ENCODE measurements at places on chromosomes 11 and 22.

GRCh38 chr11:65445604-65446445, 23.2 kb downstream of the NEAT1 start:
- no peak for DNase-seq

- no peak for DNase-seq
These were observed 44.7 kb downstream of the CACNG2 start for GRCh38 chr22:36658900-36659299.

- no peak for DNase-seq
These were observed 182.3 kb downstream of the TENM4 start for GRCh38 chr11:79258576-79258975.

- DNase-seq: no peak
These were observed 39.0 kb downstream of the IL18BP start for GRCh38 chr11:72037554-72038311.

- no peak for DNase-seq
These were observed 2.6 kb downstream of the KCNC1 start for GRCh38 chr11:17736930-17737817.

DNA sequence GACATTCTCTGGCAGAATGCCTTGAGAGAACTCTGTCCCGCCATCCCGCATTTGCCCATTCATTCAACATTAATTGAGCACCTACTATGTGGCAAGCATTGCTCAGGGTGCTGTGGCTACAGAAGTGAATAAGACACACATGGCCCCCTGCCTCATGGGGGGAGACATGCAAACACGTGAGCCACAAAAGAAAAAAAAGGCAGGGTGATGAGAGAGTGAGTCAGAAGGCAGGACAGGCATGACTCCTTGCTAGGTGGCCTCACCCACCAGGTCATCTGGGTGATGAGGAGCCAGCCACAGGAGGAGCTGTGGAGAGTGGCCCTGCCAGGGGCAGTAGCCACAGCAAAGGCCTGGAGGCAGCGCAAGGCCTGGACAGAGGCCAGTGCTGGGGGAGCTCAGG, 4.9 kb downstream of the CHRM4 start:
- no peak for DNase-seq

DNA sequence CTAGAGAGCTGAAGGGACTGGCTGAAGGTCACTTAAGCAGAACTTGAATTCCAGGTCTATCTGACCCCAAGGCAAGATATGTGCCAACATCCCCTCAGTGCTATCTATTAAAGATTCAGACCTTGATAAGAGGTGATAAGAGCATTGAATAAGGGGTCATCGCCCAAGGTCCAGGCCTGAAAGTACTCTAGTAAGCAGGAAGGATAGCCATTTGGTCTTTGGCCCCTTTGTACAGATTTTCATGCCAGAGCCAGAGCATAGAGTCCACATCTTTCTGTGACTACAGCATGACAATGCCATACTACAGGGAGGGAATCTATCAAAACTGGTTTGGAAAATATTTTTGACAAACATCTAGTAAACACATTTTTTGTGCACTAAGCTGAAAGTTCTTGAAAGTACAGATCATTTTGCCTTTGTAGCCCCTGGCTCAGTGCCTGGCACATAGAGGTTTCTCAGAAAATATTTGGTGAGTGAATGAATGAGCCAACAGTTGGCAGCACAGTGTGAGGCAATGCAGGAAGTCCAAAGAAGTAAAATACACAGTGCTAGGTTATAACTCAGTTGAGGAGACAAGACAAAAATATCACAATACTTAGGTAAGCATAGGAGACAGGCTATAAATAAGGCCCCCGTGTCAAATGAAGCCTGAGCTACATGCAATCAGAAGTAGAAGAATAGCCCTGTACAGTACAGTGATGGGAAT, 15.1 kb upstream of the RRAS2 start:
- DNase-seq: no peak

DNA sequence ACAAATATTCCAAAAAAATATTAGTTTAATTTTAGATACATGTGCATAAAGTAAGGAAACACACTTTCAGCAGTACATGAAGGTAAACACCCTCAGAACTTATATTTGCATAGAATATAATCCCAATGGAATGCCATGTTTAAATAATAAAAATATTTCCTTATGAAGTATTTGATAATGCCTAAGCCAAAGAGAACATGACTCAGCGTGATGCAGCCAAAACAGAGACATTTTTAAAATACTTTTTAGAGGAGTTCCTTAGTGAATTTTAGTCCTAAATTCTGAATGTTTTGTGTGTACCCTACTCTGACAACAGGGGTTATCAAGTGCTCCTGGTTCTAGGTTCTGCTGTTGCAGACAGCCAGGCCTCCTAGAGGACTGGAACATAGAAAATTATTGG, 39.1 kb upstream of the POU2AF2 start:
- no peak for DNase-seq

- no peak for DNase-seq
These were observed 8.0 kb downstream of the B4GALNT4 start for GRCh38 chr11:377174-377865.

DNA sequence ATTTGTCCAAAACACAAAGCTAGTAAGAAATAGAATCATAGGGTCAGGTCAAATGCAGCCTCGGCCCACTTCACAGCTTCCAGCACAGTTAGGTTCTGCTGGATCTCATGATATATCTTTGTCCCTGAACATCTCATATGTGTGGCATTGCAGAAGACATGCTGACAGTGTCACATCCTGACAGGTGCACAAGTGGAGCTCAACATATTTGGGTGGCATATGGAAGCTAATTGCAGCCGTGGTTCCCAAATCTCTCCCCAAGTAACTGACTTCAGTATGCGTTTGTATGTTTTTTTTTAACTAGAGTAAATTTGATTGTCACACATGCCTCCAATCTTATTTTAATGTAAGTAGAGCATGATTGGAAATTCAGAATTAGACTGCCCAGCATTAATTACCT, 33.4 kb downstream of the NAV2 start:
- no peak for DNase-seq

DNA sequence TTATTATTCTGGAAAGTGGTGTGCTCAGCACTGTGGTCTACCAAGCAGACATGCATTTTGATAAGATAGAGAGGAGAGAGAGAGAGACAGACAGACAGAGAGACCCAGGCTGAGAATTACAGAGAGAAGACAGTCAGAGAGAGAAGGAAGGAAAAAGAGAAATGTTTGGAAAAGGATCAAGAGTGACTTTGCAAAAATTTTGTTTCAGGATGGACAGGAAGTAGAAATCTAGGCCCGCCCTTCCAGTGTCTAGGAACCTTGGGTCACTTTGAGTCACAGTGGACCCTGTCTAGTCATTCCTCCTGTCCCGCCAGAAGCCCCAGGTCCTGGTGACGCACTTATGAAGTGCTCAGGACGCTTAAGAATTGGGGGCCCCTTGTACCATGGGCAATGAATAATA, 166.7 kb downstream of the ST3GAL4 start:
- DNase-seq: no peak

- DNase-seq: no peak
These were observed 621.5 kb upstream of the B3GAT1 start for GRCh38 chr11:135033540-135033939.

DNA sequence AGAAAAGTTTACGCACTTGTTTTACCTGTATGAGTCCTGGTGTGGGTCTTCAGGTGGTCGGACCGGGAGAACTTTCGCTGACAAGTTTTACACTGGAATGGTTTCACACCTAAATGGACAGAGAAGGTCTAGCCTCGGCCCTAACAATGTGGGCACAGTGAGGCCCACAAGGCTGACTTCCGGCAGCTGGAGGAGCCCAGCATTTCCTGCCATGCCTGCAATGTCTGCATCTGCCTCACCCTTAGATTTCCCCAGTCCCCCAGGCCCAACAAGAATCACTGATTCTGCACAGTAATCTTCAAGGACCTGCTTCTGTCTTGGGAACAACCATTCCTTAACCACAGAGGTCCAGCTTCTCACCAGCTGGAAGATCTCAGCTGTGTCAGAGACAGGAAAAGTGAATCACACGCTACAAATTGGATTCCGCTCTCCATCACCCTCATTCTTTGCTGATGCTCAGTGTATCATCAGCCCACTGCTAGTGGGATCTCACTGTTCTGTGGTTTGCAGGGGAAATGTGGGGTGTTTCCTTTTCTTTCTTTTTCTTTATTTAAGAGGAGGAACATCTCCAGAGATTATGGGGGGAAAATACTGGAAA, 43.3 kb downstream of the WT1 start:
- DNase-seq: no peak

DNA sequence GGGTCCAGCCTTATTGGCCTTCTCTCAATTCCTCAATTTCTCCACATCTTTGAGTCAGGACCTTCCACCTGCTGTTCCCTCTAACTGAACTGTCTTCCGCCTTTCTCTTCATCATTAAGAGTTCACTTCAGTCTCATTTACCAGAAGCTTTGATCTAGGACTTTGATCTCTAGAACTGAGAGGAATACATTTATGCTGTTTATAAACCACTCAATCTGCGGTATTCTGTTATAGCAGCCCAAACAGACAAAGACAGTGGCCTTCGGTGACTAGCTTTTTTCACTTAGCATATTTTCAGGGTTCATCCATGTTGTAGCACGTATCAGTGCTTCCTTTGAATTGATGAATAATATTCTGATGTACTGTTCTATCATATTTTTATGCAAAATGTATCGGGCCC, 10.5 kb downstream of the CLPB start:
- no peak for DNase-seq

GRCh38 chr22:20624161-20624616, 116.8 kb downstream of the MED15 start:
- DNase-seq: no peak

DNA sequence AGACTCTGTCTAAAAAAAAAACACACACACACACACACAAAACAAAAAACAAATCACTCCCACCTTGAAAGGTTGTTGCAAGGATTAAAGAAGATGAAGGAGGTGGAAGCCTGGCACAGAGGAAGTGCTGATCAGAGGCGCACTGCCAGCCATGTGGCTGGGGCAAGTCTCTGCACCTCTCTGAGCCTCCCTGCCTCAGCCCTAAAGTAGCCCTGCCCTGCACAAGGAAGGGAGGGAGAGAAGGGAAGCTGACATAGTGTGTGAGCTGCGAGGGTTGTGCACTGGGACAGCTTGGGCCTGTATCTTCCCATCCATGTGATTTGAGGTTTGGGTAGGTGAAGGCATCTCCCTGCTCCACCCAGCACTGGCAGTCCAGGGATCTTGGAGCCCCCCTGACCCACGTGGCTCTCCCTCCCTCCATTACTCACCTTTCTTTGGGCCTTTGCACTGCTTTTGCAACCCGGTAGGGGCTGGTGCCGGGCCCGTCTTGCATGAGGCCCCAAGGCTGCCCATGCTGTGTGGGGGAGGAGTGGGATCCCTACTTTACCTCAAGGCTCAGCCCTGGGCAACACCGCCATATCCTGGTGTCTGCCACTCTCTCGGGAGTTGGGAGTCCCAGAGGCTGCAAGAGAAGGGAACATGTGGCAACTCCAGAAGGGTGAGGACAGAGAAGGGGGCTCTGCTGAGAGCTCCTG, 30.5 kb downstream of the IFT27 start:
- DNase-seq: no peak

GRCh38 chr11:27209562-27210005, 153.4 kb downstream of the CCDC34 start:
- no peak for DNase-seq

DNA sequence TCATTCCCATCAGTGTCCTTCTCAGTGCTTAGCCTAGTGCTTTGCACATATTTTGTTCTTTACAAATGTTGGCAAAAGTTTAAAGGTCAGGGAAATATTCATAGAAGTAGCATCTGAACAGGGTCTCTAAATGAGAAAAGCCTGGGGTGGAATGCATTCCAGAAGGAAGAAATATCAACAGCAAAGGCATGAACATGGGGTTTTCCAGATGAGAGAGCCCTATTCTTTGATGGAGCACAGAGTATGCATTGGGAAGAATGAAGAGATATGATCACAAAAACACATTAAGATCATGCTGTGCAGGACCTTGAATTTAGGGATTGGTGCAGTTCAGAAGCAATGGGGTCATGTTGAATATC, 140.2 kb downstream of the SNX19 start:
- no peak for DNase-seq

DNA sequence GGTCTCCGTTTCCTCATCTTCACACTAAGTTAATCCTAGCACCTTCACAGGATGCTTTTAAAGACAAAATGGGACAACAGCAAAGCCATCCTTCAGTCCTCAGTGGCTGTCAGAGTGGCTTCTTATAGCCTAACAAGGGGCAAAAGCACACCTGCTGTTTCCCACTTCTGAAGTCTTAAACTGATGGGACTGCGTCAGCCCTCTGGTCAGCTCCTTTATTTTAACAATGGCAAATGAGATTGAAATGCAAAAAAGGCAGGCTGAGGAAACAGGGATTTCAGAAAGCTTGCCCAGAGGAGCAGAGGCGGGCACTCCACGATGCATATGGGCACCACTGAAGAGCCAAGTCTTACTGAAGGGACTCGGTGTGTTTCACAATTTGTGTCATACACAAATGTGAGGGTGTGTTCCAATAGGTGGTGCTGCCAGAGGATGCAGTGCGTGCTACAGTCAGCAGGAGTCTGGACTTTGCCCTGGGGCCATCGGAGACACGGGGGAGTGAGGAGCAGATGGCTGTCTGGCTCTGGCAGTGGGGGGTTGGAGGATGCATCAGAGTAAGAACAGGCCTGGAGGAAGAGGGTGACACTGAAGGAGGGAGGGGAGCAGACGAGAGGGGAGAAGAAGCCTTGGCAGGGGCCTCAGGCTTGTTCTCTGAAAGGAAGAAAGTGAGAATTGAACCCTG, 47.3 kb downstream of the TENM4 start:
- DNase-seq: no peak

DNA sequence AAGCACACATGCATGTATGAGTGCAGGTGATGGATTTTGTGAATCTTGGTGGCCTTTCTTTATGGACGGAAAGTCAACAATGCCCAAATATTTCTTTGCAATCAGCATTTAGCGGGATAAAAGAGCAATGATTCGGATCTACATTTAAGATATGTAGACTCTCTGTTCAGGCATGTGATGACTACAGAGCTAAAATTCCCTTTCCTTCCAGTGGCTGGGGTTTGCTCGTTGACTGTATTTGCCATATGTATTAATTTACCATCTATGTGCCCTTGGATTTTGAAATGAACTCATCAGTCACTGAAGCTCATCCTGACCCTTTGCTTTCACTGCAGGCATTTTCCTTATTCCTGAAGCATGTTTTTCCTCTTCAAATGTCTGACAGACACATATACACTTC, 13.6 kb downstream of the BLID start:
- DNase-seq: no peak

DNA sequence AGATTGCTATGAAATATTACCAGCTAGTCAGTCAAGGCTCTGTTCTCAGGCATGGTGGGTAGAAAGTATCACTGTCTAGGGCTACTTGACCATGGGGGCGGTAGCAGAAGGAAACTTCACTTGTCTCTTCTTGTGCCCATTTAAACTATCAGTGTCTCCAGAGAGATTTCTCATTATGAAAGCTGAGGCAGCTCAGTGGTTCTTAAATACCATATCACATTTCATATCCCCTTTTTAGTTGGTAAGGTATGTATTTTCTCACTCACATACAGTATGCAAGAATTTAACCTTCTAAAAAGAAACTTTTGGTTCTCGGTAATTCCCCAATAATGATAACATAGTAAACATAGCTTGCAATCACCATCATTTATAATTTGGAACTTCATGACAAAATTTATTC, 1180.0 kb upstream of the TENM4 start:
- no peak for DNase-seq
